ENCODE measurements at places on chromosomes 4 and X.

- no peak for DNase-seq
Observed at GRCh38 chrX:40010550-40011321, 87.0 kb downstream of the BCOR start.

DNA sequence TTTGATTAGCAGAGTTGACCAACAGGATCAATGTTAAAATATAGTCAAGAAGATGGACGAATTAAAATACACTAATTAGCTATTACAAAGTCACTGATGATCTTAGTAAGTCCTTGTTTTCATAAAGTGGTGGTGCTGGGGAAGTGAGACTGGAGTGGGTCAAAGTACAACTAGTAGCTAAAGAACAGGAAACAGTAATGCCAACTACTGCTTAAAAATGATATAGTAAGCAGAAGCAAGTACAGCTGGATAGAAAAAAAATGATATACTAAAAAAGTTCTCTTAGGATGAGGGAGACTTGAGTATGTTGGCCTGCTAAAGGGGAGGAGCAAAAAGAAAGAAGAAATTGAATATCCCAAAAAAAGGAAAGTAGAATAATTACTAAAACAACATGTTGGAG is 580.8 kb upstream of the FTHL17 start:
- DNase-seq = no peak

GRCh38 chr4:59175617-59176016 is 2024.5 kb upstream of the ADGRL3 start:
- DNase-seq = no peak

GRCh38 chr4:119506806-119507205 is 121.8 kb downstream of the PDE5A start:
- DNase-seq = no peak

- DNase-seq = no peak
Observed at GRCh38 chr4:92100975-92101374, 202.8 kb upstream of the GRID2 start.
